ENCODE measurements at places on chromosomes 3 and 15.

DNA sequence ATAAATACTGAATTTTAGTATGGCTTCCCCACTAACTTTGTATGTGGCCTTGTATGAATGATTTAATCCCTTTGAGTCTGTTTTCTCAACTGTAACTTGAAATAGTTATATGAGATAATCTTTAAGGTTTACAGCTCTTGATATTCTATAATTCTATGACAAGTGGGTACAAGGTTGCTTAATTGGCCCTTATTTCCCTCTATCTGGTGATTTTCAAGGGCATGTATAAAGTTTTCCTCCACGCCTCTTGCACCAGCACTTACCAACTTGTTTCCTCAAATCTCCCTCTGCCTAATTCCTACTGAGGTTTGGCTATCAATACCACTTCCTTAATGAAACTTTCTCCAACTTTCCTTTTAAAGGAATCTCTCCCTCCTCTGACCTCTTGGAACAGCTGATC lies 112.9 kb downstream of the ISL2 start:
- no peak for DNase-seq

- no peak for DNase-seq
Measured at GRCh38 chr15:64016257-64016656, 30.0 kb downstream of the DAPK2 start.

DNA sequence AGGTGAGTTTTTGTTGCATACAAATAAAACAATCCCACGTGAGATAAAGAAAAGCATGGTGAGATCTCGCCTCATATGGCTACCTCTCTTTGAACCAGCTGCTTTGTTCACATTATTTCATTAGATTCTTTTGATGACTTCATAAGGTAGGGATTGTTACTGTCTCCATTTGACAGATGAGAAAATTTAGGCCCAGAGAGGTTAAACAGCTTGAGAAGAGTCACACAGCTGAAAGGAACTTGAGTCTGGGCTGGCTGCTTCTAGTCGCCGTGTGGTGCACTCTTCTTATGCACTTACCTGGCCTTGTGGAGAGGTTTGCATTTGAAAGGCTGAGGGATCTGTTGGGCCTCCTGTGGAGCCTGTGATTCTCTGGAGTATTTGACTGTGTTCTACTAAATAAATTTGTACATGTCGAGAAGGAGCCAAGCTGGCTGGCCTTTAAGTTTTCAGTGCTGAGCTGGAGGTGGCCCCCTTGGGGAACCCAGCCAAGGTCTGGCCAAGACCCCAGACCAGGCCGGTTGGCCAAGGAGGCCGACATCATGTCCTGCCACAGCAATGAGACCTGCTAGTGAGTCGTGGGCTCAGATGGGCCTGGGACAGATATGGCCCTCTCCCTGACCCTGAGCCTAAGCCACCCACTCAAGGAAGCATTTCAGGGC lies 125.1 kb downstream of the SMAD6 start:
- DNase-seq = no peak

- no peak for DNase-seq
Measured at GRCh38 chr3:197027896-197028727, 1.5 kb downstream of the MELTF start.

- DNase-seq = no peak
Measured at GRCh38 chr15:25830844-25831451, 32.2 kb downstream of the ATP10A start.

GRCh38 chr3:155504682-155505081 lies 211.2 kb upstream of the STRIT1 start:
- no peak for DNase-seq

GRCh38 chr15:68431037-68431791 lies 749 bp downstream of the ITGA11 start:
- DNase-seq = no peak

GRCh38 chr3:53257465-53257864 lies 1.6 kb upstream of the TKT start:
- DNase-seq = no peak

DNA sequence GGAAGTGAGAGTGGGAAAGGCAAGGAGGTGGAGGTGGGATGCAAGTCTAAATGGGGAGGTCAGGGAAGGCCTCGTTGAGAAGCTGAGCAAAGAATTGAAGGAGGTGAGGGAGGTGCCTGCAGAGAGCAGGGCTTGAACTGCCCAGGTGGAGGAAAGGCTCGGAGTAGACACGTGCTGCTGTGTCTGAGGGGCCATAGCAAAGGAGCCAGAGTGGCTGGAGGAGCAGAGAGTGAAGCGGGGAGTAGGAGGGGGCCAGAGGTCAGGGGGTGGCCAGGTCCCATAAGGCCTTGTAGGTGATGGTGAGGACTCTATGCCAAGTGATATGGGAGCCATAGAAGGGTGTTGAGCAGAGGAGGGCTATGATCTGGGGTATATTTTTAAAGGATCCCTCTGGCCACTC lies 21.4 kb upstream of the HRH1 start:
- no peak for DNase-seq

GRCh38 chr3:144055604-144056003 lies 84.0 kb downstream of the DIPK2A start:
- no peak for DNase-seq

DNA sequence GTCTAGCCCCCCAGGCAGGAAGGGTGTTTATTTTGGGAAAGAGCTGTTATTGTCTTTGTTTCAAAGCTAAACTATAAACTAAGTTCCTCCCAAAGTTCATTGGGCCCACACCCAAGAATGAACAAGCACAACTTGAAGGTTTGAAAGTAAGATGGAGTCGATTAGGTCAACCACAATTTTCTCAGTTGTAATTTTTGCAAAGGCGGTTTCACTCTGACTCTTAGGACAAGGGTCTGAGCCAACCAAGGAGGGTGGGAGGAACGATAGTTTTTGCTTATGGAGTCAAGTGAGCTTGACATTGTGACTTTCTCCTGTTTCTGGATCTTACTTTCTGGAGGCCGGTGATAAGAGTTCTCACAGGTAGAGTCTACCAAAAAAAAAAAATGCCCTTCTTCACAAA lies 5.8 kb upstream of the ZNF770 start:
- DNase-seq = no peak

- DNase-seq = no peak
Measured at GRCh38 chr3:33355611-33356010, 78.4 kb downstream of the FBXL2 start.

DNA sequence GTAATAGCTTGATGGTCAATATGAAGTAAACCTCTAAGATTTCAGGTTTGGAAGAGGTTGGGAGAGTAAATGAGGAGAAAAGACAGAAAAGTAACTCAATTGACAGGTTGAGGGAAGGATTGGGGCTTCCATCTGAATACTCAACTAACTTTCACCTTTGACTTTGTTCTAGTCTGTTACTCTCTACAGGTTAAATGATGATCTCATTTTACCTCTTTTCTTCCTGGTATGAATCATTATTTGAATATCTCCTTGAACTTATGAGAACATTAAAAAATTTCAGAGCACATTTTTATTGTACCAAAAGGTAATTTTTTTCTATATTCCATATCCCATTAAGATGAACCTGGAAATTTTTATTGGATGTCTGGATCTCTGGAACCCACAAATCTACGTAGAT lies 87.9 kb upstream of the KCNH8 start:
- DNase-seq = no peak

DNA sequence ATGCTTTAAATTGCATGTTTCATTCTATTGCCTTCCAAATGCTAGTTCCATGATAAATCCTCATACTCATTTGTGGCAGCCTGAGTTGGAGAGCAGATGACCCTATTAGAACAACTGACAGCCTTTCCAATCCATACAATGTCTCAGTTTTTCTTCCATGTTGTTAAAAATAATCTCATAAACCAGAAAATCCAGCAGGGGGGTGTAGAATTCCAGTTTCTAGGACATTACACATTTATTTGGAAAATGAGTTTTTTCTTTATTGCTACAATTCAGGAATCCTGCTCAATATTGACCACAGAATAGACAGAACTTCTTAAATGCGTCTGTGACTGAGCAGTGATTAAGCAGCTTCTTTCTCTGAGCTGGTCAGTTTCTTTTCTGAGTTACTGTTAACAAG lies 174.2 kb upstream of the ATP10A start:
- no peak for DNase-seq

- DNase-seq = no peak
Measured at GRCh38 chr3:178454726-178455125, 81.5 kb upstream of the KCNMB2 start.

GRCh38 chr15:27414168-27414870 lies 443.3 kb downstream of the GABRG3 start:
- no peak for DNase-seq

- no peak for DNase-seq
Measured at GRCh38 chr3:101939361-101940049, 90.2 kb downstream of the NFKBIZ start.

DNA sequence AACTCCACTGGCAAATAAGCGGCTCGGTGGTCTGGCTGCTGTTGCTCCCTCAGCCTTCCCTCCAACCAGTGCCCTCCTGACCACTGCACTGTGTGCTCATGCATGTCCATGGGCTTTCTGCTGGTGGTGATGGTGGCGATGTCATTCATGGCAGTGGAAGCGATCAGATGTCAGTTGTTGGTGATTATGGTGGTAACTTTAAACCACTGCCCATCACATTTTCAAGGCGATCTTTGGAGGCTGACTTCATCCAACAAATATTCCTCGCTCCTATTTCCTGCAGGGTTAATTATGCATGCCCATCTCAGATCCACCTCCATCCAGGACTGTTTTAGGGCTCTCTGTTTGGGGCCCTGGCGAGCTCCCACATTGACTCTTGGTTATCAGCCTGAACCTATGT lies 13.4 kb upstream of the HCN4 start:
- DNase-seq = no peak

GRCh38 chr3:134666885-134667284 lies 16.1 kb upstream of the KY start:
- no peak for DNase-seq

- no peak for DNase-seq
Measured at GRCh38 chr3:136343873-136344555, 93.9 kb downstream of the PCCB start.

- DNase-seq = no peak
Measured at GRCh38 chr3:17577796-17578520, 164.5 kb downstream of the TBC1D5 start.

DNA sequence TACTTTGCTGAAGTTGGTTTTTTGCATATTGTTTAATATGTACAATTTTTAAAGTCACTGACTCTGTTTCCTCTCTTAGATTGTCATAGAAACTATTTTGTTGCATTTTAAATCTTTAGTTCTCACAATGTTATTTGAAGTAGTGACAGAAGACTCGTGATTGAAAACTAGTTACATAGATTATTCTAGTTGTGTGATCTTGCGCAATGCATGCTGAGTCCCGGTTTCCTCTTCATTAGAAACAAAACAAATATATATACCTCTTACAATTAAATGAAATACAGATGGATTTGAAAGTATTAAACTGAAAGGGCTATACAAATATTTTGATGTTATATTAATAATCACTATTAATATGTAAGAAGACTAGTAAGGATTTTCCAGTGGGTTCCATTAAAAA lies 333.0 kb downstream of the LPP start:
- DNase-seq = no peak

- DNase-seq = peak; percentile 62
Measured at GRCh38 chr3:194685718-194686413, at the start of gene FAM43A. TSS of gene FAM43A (plus strand) at chr3:194685883. CDS start at chr3:194686827, 944 bp downstream.

- no peak for DNase-seq
Measured at GRCh38 chr15:81754078-81754477, 291.7 kb downstream of the MEX3B start.

DNA sequence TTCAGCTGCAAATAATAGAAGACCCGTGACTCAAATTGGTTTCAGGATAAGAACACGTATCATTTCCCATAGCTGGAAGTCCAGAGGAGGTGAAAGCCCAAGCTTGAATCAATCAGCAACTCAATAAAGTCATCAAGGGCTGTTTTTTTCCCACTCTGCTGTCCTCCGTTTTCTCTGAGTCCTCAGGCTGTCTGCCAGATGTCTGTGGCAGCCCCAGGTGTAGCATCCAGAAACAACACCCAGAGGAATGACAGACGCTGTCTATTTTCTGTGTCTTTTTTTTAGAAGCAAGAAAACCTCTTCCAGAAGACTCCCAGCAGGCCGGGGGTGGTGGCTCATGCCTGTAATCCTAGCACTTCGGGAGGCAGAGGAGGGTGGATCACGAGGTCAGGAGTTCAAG lies 204.4 kb downstream of the FAM43A start:
- DNase-seq = no peak

- no peak for DNase-seq
Measured at GRCh38 chr3:186990878-186991308, 60.6 kb downstream of the ST6GAL1 start.

GRCh38 chr3:151109286-151109800 lies 23.9 kb downstream of the MED12L start:
- no peak for DNase-seq

DNA sequence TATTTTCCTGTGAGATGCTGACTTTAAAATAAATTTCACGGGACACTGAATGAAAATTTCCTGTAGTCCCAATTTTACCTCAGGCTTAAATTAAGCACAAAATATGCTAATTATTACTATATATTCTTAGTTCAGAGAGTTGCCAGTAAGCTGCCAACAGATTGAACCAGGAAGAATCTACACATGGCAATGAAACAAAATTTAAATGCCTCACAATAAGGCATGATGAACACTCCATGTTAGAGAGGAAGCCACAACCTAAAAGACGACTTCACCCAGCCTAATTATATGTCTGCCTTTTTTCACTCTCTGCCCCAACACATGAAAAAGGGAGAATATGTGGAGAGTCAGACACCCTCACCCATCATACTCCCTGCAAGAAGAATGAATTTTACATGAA lies 39.7 kb downstream of the DNAAF4 start:
- no peak for DNase-seq

DNA sequence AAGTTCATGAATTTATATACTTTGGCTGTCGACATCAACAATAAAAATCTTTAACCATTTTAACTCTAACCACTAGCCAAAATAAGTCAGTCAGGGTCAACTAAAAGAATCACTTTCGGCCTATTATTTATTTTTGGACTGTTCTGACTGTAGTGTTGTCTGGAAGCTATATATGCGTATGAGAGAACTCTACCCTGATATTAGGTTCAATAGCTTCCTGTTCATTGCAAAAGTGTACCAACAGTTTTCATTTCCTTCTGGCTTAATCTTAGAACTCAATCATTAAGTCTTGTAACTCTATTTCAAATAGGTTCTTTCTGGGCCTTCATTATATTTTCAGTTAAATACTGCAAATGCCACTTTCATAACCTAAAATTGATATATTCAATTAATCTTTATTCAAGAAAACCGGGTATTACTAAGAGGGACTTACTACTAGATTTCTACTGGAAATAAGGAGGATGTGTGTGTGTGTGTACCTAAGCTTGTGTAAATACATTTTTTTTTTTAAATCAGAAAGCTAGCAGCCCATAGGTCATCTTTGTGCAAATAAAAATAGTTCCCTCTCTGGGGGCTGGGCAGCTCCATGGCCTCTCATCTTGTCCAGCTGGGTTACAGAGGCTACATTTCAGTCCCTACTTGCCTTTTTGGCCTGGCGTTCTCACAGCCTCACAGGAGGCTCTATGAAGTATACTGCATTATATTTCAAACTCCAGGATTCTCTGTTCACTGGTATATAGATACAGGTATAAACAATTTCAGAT lies 5.8 kb downstream of the SERPINI2 start:
- DNase-seq = no peak

DNA sequence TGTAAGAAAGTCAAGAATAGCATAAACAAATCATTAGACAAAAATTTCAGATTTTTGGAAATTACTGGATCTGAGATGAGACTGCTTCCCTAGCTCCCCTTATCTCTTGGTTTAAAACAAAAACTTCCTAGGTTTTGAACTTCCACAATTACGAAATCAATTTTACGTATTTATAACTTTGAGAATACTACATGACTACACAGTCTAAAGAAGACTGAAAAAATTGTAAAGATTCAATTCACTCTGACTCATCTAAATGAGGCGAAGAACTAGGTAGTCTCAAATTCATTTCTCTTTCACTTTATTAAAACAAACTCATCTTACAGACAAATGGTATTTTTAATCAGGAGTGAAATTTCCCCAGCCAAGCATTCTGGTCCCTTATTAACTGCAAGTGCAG lies 10.3 kb downstream of the CCDC54 start:
- no peak for DNase-seq

All from activated CD4-positive, alpha-beta T cell treated with anti-CD3 and anti-CD28 coated beads, Interleukin-2, amount 50 U/mL, for 1 hour (primary cell).